ENCODE measurements at places on chromosomes 7 and 10.

GRCh38 chr10:70115948-70116682 lies 16.5 kb downstream of the AIFM2 start:
- H3K4me1 ChIP-seq = no peaks in the 10 kb centered on the region
- H3K27me3 ChIP-seq = no peaks in the 10 kb centered on the region
- no peak overlapping the region for H3K27ac ChIP-seq
- peaks cover 60% of the 10 kb centered on the region for H3K36me3 ChIP-seq
- no peak for DNase-seq

DNA sequence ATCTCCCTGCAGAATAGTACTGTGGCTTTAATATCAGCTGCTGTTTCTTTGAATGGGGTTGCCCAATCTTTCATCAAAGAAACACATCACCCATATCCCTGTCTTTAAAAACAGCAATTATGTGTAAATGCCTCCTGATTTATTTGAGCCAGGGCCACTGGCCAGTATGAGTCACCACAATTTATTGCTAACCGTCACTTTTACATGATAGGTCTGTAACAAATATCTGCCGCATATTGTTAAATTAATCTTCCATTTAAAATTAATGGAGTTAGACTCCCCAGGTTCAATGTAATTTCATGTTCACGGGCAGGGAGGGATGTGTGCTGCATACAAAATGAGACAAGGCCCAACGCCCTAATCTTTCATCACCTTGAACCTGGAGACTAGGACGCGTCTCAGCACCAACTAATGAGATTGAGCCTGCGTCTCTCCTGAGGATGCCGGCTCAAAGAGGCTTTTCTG lies 673.4 kb downstream of the AUTS2 start:
- H3K27ac ChIP-seq = no peak overlapping the region
- H3K36me3 ChIP-seq = no peaks in the 10 kb centered on the region
- no peak for DNase-seq
- no peak overlapping the region for H3K4me3 ChIP-seq
- H3K27me3 ChIP-seq = no peaks in the 10 kb centered on the region

DNA sequence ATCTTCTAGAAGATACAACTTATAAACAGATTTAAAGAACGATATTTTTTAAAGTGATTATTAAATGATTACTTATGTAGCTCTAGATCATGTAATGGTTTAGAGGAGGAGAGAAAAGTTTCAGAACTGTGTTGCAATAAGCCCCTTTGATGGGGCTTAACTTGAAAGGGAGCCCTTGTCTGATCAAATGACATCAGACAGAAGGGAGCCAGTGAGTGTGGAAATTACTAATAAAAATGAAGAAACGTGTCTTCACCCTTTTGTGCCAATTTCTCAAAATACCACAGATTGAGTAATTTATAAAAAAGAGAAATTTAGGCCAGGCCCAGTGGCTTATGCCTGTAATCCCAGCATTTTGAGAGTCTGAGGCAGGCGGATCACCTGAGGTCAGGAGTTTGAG lies 318.2 kb downstream of the EXOC4 start:
- no peaks in the 10 kb centered on the region for H3K36me3 ChIP-seq
- DNase-seq = no peak
- no peak overlapping the region for H3K27ac ChIP-seq
- H3K4me1 ChIP-seq = peaks cover 5% of the 10 kb centered on the region
- no peaks in the 10 kb centered on the region for H3K27me3 ChIP-seq

- H3K27me3 ChIP-seq = no peaks in the 10 kb centered on the region
- no peak overlapping the region for H3K4me3 ChIP-seq
- H3K4me1 ChIP-seq = no peaks in the 10 kb centered on the region
Measured at GRCh38 chr10:75331081-75331480, 70.5 kb downstream of the ZNF503 start.
